DMS79 (cell line): ENCODE measurements at places on chromosomes 12 and 14.

DNA sequence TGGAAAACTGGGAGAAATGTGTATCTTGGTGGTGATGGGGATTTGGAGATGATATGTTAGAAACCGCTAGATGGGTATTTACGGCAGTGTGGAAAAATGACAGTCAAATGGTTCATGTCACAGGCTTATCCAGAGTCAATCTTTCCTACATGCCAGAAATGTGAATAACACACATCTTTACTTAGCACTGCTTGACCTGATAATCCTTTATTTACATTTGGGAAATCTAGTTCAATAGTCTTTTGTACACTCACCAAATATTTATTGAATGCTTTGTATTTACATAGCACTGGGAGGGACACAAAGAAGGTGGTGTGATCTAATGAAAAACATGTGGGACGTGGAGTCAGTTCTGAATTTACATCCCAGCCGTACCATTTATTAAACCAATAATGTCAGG is 208.2 kb downstream of the DIO2 start:
- DNase-seq = no peak

DNA sequence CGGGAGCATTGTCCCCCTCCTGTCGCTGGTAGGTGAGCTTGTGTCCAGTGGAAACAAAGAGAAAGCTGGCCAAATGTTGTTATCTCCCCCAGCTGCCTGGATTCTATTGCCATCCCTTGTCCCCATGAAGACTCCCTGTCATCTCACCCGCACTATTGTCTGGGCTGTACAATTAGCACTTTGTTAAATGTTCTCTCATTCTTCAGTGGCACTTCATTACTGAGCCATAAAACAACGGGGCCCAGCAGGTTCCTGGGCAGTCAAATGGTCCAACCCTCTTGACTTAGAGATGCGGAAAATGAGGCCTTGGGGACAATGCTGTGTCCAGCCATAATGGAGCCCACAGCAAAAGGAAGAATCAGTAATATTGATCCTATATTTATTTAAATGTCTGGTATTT is 13.2 kb upstream of the COL2A1 start:
- DNase-seq = no peak

DNA sequence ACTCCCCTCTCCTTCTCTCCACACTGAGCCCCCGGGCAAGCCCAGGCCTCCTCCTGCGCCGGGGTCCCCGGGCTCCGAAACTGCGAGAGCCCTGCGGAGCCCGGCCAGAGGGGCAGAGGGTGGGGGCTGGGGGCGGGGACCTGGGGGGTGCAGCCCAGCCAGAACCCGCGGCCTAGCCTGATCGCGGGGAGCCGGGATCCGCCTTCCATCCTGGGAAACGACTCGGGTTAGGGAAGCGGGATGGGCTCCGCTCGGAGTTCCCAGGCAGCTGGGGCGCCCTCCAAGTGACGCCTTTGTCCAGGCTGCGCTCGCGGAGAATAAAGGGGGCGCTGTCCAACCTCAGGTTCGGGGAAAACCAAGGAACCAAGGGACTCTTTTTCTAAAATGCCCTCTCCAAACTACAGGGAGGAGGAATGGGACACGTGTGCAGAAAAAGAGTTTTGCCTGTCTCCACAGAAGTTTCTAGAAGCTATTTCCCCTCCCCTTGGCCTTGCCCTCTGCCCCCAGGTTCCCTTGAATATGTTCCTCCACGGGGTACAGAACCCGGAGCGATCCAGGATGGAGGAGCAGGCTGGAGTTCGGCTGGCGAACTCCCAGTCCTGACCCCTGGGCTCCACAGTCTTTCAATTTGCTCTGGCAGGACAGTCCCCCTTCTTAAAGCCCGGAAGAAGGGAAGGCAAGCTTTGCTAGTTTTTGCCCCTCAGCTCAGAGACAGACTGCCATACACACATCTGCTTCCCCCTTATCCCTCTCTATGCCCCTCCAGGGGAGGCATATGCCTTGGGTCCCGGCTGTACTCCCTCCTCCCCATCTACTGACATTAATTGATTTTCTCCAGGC is 13.9 kb downstream of the NKX2-1 start:
- peak; percentile 77 for DNase-seq

DNA sequence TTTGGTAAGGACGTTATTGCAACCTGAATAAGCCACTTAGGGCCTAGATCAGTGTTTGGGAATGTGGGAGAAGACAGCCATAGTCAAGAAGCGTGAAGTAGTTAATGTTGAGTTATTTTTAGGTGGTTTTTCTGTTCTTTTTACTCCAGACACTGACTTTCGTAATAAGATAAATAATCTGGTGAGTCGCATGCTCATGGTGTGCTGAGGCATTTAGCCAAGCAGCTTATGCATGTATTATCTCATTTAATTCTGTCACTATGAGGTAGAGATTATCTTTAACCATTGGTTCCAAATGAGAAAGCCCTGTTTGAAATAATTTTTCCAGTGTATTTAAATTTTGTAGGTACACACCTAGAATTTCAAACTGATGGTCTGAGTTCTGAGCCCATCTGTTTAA is 67.3 kb downstream of the RCOR1 start:
- no peak for DNase-seq

- no peak for DNase-seq
Observed at GRCh38 chr12:120167529-120168095, 26.9 kb downstream of the GCN1 start.

- DNase-seq = no peak
Observed at GRCh38 chr14:65002586-65003210, 16.0 kb downstream of the FNTB start.

DNA sequence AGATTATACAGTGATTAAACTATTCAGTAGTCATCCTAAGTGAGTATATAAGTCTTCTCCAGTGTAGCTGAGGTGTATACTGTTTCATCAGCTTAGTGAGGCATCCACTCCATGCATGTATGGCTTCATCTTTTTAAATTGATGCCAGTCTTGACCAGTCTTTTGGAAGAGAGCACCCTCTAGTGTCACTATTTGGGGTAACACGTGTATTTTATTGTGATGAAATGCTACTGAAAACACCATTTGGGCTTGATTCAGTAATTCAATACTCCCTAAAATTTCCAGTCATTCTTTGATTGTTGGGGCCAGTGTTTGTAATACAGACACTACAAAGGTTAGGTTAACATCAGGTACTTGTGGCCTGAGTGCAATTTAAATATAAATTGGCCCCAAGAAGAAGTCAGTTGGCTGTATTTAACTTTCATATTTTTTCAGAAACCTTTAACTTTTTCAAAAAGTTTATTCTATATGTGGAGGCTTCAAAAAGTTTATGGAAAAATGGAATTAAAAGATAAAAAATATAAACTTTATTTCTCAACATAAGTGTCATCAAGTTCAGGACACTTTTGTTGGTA is 35.3 kb downstream of the MIPOL1 start:
- DNase-seq = peak; percentile 75

- no peak for DNase-seq
Observed at GRCh38 chr12:2482938-2483660, 311.7 kb upstream of the FKBP4 start.

DNA sequence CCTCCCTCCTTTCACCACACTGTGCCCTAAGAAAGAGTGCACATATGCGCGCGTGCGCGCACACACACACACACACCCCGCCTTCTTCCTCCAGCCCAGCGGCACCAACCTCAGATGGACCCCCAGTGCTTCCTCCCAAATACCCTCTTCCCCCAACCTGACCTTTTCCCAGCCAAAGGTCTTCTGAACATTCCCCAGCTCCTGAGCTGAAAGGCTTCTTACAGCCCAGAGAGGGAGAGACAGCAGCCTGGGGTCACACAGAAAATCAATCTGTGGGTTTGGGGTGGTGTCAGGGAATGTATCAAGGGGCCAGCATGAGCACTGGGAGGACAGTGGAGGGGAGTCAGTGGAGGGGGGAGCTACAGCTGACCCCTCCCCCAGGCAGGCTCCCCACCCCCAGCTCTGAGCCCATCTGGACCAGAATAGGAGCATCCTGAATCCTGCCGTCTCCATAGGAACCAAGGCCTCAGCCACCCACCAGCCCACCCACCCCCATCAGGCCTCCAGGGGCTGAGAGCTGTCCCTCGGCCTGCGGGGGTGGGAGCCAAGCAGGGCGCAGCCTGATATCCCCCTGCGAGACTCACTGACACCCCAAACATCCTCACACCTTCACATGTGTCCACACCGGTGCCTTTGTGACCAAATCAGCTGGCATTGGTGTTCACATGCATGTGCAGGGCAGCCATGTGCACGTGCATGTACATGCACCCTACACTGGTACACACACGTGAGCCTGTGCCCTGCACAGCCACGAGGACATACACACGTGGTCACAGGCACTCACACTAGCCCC is 5.7 kb downstream of the RASAL1 start:
- DNase-seq = no peak

- DNase-seq = peak; percentile 79
Observed at GRCh38 chr12:128662101-128662500, 161.7 kb downstream of the SLC15A4 start.

- peak; percentile 90 for DNase-seq
Observed at GRCh38 chr12:122111089-122111641, 32.6 kb downstream of the MLXIP start.
